Activated T-cell treated with anti-CD3 and anti-CD28 coated beads, Interleukin-2, amount 50 U/mL, for 1 hour (primary cell): ENCODE measurements at places on chromosomes 6 and 20.

DNA sequence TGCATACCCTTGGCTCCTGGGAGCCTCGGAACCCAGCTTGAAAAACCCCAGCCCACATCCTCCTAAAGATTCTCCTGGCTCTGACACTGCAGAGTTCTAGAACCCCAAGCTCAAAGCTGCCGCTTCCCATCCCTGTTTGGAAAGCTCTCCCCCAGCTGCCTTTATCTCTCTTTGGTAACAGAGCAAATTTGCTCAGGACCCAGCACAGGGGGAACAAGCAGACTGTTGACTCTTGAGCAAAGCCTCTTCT is 38.9 kb downstream of the HNF4A start:
- DNase-seq = no peak

DNA sequence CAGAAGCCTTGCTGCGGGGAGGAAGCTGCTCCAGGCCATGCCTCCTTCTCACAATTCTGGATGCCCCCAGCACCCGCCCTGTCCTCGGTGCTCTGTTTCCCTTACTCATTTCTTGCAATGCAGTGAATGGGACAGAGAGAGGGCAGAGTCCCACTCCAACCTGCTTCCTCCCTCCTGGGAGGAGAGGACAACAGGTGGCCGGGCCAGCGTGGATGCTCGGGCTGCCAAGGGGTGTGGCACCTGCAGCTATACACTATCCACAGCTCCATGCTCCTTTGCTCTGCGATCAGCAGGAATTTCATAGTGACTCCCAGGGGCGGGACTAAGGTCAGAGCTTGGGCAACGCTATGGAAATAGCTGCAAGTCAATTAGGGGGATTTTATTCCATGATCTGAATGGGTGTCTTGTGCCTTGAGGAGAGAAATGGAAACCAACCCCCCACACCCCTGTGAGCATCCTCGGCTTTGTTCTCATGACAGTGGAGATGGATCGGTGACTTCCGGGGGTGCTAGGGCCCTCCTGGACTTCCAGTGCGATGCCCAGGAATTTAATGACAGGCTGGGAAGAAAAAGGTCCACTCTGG is 192.5 kb downstream of the MYLK4 start:
- no peak for DNase-seq

DNA sequence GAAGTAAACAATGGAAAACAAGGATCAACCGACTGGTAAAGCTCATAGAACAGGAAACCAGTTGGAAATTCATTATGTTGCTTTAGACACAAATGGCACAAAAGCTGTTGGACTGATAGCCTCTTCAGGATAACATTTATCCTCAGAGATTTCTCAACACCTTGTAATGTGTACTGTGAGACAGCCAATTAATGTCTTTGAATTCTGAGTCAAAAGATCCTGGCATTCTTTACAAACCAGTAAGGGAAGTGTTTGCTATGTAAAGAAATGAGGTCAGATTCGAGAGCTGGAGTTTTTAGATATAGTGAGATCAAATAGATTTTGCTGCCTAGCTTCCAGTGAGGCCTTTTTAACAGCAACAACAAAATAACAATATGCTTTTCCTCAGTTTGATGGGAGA is 439.2 kb downstream of the C6orf118 start:
- DNase-seq = no peak

GRCh38 chr6:137226697-137227096 is 7.5 kb upstream of the IFNGR1 start:
- DNase-seq = no peak

DNA sequence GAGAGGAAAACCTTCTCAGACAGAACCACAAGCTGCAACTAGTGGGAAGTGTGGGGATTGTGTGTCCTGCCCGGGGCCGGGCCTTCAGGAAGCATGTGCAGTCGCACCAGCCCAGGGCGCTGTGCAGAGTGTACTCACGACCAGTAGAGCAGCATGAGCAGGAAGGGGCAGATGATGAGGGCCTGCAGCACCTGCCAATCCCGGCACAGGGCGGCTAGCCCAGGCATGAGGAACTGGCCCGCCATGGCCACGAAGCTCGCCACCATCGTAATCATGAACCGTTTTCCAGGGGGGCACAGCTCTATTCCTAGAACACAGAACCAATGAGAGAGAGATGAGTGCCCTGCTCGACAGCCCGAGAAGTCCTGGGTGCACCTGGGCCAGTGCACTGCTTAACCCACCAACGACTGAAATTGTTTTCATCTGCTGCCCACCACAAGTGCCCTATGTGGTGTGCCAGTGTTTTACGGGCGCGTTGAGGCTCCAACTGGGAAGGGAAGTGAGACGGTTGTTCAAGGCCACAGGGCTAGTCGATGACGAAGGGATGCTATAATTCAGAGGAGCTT is 65.0 kb downstream of the PSMG4 start:
- no peak for DNase-seq

DNA sequence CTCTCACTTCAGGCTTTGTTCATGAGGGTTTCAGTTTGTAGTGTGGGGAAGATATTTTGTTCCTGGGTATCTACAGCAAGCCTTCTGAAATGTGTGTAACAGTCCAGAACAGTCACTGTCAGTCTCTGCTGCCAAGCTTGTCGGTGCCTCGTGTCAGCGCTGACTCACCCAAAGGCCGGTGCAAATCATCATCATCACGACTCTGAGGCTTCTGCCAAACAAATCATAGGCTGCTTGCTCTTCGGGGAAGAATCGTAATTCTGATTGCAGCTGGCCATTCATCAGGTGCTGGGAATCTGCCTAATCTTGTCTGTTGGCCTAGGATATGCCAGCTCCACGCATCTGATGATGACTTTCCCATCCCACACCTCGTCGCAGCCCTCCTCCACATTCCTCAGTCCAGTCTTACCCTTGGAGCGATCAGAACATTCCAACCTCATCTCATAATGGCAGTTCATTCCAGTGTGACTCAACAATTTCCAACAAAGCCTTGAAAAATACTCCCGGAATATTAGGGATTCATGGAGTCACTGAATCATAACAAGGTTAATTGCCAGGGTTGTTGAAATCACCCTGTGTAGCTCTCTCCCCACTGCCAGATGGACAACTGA is 40.9 kb downstream of the ALDH8A1 start:
- no peak for DNase-seq

DNA sequence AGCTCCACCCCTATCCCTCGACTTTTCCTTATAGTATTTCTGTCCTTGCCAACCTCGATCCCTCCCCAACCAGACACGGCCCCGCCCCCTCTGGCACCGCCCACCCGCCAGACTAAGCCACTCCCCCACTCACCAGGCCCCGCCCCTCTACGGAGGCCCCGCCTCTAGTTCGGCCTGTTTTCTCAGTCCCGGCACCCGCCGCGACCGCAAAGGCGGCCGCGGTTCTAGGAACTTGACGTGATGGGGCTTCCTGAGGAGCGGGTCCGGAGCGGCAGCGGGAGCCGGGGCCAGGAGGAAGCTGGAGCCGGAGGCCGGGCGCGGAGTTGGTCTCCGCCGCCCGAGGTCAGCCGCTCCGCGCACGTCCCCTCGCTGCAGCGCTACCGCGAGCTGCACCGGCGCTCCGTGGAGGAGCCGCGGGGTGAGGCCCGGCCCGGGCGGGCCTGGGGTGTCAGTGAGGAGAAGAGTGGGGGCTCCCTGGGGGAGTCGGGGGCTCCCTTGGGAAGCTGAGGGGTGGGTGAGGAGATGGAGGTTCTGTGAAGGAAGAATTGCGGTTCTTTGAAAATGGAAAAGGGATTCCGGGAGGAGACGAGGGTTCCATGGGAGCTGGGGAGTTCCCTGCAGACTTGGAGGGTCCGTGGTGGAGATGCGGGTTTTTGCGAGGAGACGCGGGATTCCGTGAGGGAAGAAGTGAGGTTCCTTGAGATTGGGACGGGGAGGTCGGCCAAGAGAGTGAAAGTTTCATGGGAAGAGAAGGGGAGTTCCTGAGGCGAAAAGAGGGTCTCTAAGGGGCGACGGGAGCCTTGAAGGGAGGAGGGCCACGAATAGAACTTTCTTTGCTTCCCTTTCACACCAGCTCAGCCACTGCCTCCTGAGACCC is at the start of gene ACSS2:
ACSS2 (plus strand) TSS at position 207 of the 877 bp plus-strand sequence; CDS start at position 241, 34 bp downstream.
- peak; percentile 99 for DNase-seq

GRCh38 chr6:42692137-42692911 is 30.1 kb downstream of the PRPH2 start:
- no peak for DNase-seq

- no peak for DNase-seq
These were observed 2.2 kb downstream of the HSPA1B start for GRCh38 chr6:31829633-31830283.

GRCh38 chr6:18214003-18214402 is 50.3 kb downstream of the DEK start:
- DNase-seq = no peak

- DNase-seq = no peak
These were observed 678.8 kb upstream of the MARCKS start for GRCh38 chr6:113178349-113178748.

DNA sequence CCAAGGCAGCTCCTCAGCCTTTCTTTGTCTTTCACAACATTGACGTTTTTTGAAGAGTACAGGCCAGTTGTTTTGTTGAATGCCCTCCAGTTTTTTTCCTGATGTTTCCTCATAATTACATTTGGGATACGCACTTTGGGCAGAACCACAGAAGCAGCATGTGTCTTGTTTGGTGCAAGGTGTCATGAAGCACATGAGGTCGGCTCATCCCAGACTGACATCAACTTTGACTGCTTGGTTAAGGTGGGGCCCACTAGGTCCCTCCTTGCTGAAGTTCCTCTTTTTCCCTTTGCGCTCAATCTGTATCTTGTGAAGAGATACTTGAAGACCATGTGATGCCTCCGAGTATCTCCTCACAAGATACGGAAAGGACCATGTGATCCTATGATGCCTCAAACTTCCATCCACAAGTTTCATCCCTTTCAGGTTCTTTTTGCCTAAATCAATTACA is 10.5 kb downstream of the SNAI1 start:
- DNase-seq = no peak

DNA sequence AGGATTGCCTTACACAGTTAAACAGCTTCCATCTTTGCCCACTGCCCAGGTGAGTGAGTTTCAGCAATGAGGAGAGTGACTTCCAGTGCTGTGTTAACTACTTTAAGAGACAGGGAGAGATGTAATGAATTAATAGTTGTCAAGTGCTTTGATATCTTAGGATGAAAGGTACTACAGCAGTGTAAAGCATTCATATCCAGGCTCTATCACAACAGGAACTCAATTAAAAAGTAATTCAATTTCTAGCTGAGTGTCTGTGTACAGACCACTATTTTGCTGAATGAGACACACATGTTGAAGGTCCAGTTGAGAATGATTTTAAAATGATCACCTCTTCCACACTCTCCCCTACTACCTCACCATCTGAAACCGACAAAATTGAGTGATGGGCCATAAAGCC is 70.7 kb upstream of the BEND3 start:
- DNase-seq = no peak

DNA sequence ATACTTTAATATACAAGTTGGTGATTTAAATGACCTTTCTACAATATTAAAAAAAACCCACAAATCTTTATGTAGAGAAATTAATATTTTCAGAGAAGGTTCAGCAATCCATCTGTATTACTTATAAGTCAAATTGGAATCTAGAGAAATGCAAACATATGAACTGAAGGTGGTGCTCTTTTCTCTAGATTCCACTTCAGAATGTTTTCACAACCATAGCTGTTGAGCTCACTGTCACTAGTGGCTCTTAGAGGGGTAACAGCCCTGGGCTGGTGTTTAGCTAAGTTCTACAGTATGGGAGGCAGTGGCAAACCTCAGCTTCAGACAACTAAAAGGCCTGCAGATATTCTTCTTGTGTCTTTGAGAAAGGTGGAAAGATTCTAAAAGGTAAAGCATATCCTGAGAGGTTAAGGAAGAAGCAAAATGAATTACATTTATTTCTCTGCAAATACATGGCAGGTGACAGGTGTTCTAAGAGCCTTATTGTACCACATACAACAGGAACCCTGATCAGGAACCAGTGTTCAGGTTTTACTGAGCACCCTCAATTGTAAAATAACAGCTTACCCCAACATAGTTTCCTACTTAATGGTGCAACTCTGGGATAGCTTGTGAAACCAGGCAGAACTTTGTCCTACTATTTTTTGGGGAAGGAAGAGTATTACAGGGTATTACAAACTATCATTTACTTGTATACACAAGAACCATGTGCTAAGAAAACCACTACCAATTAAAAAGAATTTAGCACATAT is 56.6 kb upstream of the SAMHD1 start:
- no peak for DNase-seq

DNA sequence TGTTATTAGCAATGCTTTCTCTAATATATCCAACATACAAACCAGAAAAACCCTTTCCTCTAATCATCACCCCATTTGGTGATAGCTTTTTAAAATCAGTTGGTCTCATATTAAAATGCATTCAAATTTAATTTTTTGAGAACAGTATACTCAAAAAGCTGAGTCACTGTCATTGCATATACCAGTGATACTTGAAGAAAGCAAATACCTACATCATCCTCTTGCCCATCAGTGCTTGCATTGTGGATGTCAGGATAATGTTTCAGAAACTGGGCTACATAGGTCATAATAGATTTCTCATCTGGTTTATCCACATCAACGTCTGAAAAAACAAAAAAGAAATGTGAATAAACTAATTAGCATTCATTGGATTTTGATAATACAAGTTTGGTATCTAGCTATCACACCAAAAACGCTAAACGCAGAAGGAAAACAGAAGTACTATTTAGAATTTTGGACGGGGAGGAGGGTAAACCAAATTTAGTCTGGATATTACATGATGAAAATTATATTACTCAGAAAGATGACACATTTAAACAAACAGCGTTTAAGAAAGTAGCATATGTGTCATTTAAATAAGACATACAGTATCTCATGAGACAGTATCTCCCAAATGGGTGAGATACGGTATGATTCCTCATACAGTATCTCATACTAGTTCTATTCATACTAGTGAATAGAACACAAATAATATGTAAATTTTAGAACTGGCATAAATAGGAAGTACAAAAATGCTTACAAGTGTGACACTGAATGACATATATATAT is 134.6 kb downstream of the SYNE1 start:
- no peak for DNase-seq

- no peak for DNase-seq
These were observed 221.2 kb downstream of the CLIC5 start for GRCh38 chr6:45794465-45794864.

- peak; percentile 61 for DNase-seq
These were observed 14.9 kb downstream of the DYNLT1 start for GRCh38 chr6:158629367-158630221.

GRCh38 chr6:51901766-51902764 is 185.3 kb downstream of the PKHD1 start:
- no peak for DNase-seq

GRCh38 chr20:51258582-51259165 is 235.8 kb upstream of the KCNG1 start:
- no peak for DNase-seq

DNA sequence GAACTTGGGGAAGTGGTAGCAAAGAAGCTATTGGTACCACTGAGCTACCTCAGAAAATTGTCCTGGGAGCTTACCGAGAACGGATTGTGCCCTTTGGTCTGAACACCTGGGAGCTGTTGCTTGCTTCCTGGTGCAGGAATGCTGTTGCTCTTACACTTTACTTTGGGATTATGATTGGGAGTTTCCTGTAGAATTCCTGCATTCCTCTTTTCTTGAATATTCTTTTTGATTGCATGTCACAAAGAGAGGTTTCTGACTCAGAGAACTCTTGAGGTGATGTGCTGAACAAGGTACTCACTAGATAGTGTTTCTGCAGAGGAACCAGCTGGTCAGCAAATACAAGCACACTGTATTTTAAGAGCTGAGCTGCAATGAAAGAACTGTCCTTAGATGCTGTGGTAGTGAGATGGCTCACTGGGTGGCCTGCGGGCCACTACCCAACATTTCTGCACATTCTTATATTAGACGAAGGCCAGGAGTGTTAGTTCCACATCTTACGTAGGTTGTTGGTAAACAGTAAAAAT is 35.0 kb downstream of the LRRC1 start:
- DNase-seq = no peak

GRCh38 chr6:160934157-160934556 is 57.4 kb upstream of the MAP3K4 start:
- no peak for DNase-seq
